ENCODE measurements at places on chromosomes 13 and 19.
A peak's percentile ranks its signal among the peaks of the same experiment; 100 is the strongest.

GRCh38 chr13:24630121-24630520 is 50.1 kb upstream of the ATP12A start:
- no peak for DNase-seq

GRCh38 chr13:34964558-34964957 is 22.5 kb downstream of the NBEA start:
- DNase-seq: no peak

DNA sequence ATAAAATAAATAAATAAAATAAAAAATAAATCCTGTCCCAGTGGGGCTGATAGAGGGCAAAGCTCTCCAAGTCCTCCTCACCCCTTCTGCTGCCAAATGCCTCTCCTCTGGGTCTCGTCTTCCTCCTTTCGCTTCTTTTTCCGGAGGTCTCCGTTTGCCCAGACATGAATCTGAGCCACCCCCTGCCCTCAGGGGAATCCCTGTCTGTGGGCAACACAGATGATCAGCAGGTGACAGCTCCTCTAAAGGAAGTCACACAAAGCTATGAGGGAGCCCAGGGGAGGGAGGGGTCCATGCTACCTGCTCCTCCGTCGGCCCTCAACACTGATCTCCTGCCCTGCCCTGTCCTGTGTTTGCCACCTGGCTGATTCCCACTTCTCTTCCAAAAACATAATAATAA is 479 bp downstream of the TMEM150B start:
- no peak for DNase-seq

DNA sequence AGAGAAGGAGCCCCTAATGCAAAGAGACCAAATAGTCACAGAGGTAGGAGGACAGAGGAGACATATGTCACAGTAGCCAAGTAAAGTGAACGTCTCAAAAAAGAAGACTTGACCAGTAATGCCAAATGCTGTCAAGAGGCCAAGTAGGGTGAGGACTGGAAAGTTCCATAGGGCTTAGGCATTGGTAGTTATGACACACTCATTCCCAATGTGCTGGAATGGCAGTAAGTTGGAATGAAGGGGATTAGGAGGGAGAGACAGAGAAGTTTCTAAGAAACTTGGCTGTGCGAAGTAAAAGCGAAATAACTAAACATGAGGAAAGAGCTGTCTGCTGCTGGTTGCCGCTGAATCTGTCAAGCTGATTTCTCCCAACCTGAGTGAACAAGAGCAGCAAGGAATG is 14.9 kb upstream of the FRY start:
- no peak for DNase-seq

DNA sequence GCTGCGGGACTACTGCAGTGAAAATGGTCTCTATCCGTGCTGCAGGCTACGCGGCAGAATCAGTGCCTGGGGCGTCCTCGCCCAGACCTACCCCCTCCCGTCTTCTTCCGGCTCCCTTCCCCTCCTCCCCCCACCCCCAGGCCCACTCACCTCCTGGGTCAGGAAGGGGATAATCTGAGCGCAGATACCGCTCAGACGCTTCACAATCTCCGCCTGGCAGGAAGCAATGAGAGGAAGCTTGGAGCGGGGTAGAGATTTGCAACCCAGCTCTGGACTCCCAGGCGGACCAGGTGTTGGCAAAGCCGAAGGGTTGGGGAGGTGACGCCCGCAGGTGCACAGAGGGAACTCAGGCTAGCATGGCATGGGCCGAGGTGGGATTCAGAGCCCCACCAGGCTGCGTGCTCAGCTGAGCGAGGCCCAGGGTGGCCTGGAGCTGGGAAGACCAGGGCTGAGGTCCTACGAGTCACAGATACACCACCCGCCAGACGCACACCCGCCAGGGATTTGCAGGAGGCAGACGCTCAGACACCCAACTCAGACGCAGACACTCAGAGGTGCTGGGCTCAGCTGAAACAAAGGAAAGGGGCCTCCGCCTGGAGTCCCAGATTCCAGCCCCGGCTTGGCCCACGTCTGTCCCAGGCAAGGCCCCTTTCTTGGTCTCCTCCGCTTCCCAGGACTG is 4.1 kb downstream of the TLE2 start:
- peak; percentile 59 for DNase-seq

DNA sequence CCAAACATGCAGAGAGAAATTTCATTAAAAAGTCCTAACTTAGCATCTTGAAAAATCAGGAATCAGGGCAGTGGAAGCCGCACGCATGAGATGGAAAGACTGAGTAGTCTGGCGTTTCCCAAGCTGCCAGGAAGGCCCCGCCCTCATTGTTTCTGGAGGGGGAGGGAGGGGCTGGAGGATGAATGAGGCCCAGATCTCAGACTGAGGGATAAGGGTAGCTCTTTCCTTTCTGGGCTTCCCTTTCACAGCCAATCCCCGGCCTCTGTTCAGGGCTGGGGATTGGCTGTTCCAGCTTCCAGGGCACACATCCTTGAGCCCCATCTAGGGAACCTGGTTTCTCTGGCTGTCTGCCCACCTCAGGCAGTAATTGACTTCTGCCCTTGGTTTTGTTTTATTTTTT is 7.3 kb downstream of the C19orf53 start:
- peak; percentile 83 for DNase-seq

DNA sequence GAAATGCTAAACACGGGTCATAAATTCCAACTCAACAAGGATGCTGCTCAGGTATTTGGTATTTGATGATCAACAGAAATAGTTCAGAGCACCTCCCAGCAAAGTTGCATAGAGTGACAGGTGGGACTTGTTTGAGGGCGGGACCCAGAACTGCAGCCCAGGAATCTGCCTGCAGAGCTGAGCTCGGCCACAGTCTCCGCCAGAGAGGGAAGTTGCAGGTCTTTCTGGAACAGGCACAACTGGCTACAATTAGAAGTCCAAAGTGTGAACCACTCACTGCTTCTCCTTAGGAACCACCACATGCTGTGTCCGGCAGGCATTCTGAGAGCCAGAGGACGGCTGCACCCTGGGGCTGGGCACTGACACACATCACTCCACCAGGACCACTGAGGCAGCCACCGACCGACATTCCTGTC is 1.1 kb downstream of the SLC15A1 start:
- peak; percentile 66 for DNase-seq

DNA sequence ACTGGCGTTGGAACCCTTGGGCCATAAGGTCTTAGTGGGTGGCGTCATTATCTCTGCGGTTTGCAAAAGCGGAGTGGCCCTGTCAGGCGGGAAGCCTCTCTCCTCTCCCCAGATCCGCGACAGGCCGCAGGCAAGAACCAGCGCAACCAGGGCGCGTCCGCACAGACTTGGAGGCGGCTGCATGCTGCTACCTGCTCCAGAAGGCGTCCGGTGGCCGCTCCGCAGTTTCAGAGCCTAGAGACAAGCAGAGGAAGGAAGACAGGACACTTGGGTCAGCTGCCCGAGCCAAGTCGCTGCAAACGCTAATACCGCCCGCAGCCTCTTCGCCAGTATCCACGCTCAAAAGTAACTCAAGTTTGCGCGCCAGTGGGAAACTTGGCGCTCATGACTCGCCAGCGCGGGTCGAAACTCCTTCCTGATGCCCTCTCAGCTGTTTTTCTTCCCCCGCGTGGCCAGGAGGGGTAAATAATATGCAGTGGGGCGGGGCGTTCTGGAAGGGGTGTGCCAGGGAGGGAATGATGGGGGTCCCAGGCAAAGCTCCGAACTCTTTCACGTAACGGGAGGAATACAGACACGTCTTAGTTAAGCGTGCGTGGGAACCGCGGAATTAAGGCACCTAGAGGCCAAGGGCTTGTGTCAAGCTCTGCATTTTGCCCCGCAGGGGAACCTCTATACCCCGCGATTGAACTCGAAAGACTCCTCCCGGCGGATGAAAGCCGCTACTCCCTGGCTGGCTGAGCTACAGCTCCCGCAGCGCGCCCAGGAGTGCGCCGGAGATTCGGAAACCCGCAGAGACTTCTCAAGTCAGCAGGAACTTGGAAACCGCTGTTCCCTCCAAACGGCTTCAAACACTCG is at the start of gene EDNRB:
TSS of gene EDNRB (minus strand) at position 441 of the 855 bp plus-strand sequence. CDS start at position 183, 258 bp downstream.
- peak; percentile 62 for DNase-seq

DNA sequence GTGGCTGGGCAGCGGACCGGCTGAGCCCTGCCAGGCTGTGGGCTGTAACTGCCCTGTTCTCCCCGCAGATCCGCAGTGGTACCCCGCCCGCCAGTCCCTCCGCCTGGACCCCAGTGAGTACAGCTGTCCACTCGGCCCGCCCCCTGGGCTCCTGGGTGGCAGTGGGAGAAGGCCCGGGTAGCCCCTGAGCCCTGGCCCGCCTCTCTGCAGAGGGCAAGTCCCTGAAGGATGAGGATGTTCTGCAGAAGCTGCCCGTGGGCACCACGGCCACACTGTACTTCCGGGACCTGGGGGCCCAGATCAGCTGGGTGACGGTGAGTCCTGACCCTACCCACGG is 8.3 kb downstream of the NDUFB7 start:
- no peak for DNase-seq

- no peak for DNase-seq
Measured at GRCh38 chr19:27647423-27647822, 1565.5 kb downstream of the UQCRFS1 start.

- no peak for DNase-seq
Measured at GRCh38 chr13:71018544-71018943, 848.5 kb downstream of the DACH1 start.

DNA sequence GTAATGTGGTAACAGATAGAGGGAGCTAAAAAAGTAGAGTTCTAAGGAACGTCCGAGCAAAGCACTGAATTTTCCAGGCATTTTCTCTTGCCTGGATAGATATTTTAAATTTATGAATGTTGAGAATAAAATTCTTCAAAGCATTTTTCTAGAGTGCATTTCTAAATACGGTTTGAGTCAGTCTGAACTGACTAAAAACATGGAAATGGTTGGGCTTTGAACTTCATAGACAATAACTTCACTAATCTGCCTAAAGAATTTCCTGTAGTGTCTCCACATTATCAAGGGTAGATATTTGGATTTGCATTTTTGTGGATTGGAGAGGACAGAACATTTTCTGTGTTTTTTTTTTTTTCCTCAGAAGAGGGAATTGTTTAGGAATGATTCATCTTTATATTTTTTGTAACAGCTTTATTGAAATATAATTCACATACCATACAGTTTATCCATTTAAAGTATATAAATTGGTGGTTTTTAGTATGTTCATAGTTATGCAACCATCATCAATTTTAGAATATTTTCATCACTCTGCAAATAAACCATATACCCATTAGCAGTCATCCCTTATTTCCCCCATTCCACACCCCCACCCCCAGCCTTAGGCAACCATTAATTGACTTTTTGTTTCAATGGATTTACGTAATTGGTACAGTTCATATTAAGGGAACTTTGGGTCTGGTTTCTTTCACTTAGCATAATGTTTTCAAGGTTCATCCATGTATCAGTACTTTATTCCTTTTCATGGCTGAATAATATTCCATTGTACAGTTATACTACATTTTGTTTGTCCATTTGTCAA is 20.7 kb downstream of the GARRE1 start:
- no peak for DNase-seq

- DNase-seq: no peak
Measured at GRCh38 chr13:45336025-45336800, 4.8 kb downstream of the TPT1 start.

- peak; percentile 28 for DNase-seq
Measured at GRCh38 chr19:2170219-2170618, 6.5 kb downstream of the DOT1L start.

DNA sequence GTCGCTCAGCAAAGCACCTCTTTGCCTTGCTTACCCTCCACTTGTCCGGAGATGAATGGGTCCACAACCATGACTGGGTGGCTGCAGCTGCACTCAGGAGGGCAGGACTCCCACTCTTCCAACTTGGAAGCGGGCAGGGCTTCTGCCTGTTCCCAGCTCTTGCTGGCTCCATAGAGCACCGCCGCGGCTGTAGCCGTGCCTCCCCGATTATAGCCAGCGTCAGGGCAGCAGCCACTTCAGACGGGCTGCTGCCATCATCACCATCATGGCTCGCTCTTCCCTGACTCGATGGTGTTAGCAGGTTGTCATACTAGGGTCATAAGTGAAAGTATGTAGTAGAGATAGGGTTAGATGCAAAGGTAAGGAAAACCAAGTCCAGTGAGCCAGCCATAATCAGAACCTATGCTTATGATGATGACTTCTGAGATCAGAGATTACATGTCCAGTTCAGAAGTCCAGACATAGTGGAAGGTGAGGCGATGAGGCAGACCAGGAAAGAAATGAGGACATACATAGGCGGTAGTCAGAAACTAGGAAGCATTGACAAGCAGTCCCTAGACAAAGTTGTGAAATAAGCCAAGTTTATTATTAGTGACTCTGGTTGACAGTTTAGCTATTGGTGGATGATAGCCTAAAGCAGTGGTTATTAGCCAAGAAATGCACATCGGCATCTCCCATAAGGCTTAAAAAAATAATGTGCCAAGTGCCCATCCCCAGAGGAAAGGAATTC is 4.4 kb upstream of the INTS6 start:
- no peak for DNase-seq

DNA sequence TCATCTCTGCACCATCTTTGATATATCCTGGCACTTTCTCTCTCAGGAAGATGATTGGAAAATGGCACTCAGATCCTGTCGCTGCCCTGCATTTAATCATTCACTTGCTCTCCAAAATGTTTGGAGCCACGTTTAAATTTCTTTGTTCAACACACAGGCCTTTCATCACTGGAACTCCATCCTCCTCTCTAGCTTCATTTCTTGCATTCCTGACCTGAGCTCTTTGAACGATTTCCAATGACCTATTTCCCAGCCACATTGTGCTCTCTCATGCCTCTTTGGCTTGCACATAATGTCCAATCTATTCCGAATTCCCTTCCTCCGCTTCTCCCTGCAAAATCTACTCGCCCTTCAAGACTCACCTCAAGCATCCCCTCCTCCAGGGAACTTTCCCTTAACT is 287.4 kb upstream of the NBEA start:
- DNase-seq: no peak

- DNase-seq: no peak
Measured at GRCh38 chr13:91153372-91153771, 194.1 kb upstream of the MIR17HG start.

DNA sequence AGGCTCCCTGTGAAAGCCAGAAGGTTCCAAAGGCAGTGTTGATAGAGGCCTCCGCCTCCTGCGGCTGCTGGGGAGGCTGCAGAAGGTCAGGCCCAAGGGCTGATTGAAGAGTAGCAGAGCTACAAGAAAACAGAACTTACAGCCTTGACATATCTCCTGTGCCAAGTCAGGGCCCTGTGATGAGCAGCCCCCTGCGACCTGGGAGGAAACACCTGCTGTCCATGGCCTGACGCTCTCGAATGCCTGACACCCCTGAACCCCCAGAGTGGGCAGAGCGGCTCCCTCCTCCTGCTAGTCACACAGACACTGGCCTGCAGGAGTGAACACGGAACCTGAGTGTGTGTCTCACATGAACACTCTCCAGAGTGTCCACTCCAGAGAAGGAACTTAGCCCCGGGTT is 38.2 kb upstream of the TUBGCP3 start:
- DNase-seq: no peak

- DNase-seq: no peak
Measured at GRCh38 chr19:3995607-3996006, 10.3 kb upstream of the EEF2 start.

DNA sequence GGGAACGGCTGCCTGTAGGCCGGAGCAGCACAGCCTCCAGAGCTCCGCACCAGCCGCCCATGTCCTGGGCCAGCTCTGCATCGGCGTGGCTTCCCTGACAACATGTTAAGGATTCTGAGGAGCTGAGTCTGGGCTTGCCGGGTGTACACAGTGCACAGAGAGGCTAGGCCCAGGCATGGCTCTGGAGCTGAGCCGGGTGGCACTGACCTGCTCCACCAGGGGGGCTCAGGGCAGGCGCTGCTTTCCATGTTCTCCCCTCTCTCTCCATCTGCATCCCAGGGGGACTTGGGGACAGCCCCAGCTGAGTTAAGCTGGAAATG is 31.6 kb downstream of the AP1M1 start:
- DNase-seq: no peak
